Fibroblast of skin of right quadriceps (primary cell): ENCODE measurements at places on chromosomes 11 and 22.

- DNase-seq = peak; percentile 72
Observed at GRCh38 chr11:65498042-65498726, 661 bp upstream of the MALAT1 start.

DNA sequence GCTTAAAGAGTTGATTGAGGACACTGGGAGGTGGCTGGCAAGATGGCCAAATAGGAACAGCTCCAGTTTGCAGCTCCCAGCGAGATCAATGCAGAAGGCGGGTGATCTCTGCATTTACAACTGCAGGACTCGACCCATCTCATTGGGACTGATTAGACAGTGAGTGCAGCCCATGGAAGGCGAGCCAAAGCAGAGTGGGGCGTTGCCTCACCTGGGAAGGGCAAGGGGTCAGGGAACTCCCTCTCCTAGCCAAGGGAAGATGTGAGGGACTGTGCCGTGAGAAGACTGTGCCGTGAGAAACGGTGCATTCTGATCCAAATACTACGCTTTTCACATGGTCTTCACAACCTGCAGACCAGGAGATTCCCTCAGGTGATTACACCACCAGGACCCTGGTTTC, 36.4 kb downstream of the ARHGAP32 start:
- DNase-seq = no peak

DNA sequence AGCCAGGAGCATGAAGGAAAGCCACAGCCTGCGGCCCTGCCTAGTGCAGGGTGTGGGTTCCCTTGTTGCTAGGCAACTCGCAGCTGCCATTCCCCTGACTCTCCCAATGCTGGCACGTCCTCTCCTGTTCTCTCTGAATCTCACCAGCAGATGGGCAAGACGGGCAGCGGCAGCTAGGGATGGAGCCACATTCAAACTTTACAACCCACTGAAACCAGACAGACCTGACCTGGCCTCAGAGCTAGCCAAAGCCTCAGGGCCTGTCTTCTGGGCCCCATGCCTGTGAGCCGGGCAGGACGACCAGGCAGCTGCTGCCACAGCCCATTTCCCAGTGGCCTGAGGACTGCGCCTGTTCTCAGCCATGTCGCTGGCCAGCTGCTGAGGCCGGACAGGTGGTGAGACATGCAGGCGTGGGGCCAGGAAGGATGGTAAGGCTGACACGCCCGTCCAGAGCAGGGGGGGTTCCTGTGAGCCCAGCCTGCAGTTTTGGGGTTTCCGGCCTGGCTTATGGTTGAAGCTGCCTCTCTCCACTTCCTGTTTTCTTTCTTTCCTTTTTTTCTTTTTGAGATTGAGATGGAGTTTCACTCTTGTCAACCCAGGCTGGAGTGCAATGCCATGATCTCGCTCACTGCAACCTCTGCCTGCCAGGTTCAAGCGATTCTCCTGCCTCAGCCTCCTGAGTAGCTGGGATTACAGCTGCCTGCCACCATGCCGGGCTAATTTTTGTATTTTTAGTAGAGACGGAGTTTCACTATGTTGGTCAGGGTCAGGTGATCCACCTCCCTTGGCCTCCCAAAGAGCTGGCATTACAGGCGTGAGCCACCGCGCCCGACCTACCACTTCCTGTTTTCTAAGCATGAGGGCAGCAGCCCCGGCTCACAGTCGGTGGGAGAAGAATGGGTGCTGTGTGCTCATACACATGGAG, 4.1 kb downstream of the SUN2 start:
- DNase-seq = no peak

GRCh38 chr11:11316651-11317230, 36.3 kb downstream of the CSNK2A3 start:
- no peak for DNase-seq

GRCh38 chr11:62850911-62851806, 11.8 kb upstream of the WDR74 start:
- DNase-seq = no peak
